NCI-H2029 (cell line): ENCODE measurements at places on chromosomes 3 and 15.

DNA sequence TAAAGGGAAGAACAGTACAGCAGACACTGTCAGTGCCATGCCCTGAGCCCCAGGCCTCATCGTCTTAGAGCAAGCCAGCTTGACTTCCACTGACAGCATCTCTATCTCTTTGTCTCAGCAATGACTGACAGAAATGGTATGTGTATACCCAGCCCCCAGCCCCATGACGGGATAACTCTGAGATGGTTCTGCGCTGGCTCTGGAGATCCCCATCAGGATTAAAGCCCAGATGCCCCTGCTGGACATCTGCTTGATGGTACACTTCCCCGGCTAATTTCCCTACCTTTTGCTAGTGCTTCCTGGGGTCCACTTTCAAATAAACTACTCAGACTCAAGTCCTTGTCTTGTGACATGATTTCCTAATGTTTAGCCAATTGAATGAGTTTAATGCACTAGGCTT, 7.6 kb downstream of the NMNAT3 start:
- no peak for DNase-seq

GRCh38 chr15:78550815-78551214, 10.6 kb downstream of the PSMA4 start:
- DNase-seq: no peak

GRCh38 chr3:178519701-178520100, 16.5 kb upstream of the KCNMB2 start:
- no peak for DNase-seq

GRCh38 chr3:44875596-44875995, 1.2 kb downstream of the TGM4 start:
- DNase-seq: no peak

DNA sequence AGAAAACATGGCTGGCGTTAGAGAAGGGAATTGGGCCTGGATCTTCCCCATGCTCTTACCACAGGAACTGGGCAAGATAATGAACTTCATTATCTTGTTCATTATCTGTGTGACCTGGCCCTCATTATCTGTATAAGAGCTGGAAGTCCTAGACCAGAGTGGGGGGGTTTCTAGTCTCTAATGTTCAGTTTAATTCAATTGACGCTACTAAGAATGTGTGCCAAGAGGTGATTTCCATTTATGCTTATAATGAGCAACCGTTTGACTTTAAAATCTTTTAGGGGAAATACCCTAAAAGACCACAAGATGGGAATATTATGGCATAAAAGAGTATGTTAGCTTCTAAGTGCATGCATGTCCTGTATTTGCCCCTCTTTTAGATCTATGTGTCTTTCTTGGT, 59.1 kb upstream of the CSTA start:
- DNase-seq: no peak

DNA sequence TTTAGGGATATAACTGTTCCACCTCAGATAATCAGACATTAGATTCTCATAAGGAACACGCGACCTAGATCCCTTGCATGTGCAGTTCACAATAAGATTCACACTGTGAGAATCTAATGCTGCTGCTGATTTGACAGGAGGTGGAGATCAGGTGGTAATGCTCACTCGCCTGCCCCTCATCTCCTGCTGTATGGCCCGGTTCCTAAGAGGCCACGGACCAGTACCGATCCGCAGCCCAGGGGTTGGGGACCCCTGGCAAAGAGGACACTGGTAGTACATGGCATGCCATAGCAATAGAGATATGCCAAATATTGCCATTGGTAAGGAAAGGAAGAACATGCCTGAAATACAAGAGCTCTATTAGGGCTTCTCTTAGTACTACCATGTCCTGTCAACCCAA, 59.7 kb downstream of the LSM3 start:
- no peak for DNase-seq

DNA sequence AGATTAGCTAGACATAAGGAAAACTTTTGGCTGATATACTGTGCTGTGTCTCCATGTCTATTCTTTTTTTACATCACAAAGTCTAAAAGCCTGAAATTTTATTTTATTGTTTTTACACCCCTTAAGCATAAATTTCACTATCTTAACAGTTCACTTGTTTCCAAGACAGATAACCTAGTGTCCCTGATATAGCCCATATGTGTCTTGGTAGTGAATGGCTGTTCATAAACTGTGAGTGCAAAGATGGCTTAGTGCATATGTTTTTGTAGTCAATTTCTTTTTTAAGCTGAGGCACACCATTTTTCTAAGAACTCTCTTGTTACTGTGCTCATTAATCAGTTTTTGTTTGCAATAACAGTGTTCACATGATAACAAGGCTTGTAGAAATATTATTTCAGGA, 381.1 kb downstream of the OXSM start:
- DNase-seq: no peak

GRCh38 chr3:46538803-46539442, 27.2 kb downstream of the LRRC2 start:
- DNase-seq: no peak

GRCh38 chr3:108820586-108820985, 2.0 kb upstream of the TRAT1 start:
- peak; percentile 44 for DNase-seq

DNA sequence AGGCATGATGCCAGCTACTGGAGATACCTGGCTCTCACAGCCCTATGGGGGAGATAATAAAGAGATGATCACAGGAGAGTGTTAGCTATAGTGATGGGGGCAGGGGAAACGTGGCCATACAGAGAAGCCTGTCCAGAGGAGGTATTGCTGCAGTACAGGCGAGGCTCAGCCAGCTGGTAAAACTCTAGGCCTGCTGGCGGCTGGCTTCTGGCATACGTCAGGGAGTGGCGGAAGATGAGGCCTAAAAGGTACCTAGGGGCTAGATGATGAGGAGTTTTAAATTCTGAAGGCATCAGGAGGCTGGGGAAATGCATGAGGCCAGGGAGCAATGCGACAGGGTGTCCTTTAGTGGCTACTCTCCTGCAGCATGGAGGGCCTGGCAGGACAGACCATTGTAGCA, 110.7 kb downstream of the EEFSEC start:
- no peak for DNase-seq
